ENCODE measurements at places on chromosomes 3 and 15.

GRCh38 chr15:44716983-44717602, 5.8 kb downstream of the B2M start:
- DNase-seq = no peak

DNA sequence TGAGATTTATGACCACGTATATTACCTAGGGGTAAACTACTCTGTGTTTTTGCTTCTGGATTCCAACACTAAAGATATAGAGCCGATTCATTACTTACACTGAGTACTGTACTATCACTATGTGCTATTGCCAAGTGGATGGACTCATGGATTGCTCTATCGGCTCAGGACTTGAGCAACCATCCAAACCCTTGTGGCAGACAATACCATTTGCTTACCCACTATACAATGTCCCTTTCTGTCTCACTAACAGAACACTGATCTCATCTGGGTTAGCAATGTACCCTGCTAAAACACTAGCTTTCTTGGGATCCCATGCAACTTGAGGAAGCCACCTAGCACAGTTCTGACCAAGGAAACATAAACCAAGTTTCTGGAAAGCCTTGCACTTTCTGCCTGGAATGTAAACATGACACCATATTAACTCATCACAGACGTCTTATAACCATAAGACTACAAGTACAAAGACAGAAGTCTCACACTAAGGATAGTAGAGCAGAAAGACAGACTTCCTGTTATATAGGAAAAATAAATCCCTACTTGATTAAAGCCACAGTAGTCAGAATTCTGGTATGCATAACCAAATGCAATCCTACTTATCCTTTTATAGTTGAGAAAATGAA, 38.6 kb downstream of the HACD2 start:
- DNase-seq = peak; percentile 42

DNA sequence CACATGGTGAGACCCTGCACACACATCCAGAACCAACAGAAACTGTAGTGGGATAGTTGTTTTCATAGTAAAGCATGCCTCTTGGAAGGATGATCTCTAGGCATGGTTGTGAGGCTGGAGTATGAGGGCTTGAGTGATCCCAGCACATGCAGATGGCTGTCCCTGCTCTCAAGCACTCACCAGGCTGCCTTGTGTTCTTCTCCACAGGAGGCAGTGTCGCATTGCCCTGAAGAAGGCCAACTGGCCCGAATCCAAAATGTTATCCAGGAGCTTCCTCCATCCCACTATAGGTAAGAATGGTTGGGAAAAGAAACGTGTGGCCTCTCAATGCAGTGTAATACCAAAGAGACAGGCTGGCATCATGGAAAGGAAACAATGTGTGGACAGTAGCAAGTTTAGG, 82.7 kb downstream of the TMEM39A start:
- no peak for DNase-seq

- no peak for DNase-seq
These were observed 7.6 kb downstream of the KLHL40 start for GRCh38 chr3:42692667-42693529.

- no peak for DNase-seq
These were observed 49.3 kb downstream of the HES1 start for GRCh38 chr3:194185221-194185620.

GRCh38 chr15:78739206-78739605, 72.1 kb downstream of the ADAMTS7 start:
- DNase-seq = no peak

DNA sequence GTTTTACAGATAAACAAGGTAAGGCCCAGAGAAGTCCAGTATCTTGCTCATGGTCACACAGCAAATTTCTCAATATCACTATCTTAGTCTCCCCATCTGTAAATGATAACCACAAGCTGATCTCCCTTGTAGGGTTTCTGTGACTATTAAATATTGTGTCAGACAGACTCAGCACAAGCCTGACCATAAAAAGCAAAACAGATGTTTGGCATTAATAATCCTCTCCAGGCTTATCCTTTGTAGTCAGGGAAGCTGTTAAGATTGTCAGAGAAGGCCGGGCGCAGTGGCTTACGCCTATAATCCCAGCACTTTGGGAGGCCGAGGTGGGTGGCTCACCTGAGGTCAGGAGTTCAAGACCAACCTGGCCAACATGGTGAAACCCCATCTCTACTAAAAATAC, 173.2 kb upstream of the PRICKLE2 start:
- peak; percentile 87 for DNase-seq

GRCh38 chr3:168251371-168251770, 155.6 kb upstream of the GOLIM4 start:
- DNase-seq = no peak

DNA sequence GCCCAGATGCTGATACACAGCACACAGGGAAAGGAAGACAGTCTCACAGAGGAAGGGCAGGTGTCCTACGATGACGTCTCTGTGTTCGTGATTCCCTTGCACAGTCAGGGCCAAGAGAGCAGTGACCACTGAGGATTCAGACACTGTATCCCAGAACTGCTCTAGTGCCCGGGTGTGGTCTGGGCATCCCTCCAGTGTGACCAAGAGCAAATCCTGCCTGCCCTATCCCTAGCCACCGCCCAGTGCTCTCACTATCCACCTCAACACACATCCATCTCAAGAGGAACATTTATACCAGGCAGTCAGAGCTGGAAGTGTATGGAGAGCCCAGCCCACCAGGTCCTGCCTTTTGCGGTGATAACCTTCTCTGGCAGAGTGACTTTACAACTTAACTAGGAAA, 4.1 kb downstream of the PPM1M start:
- no peak for DNase-seq

DNA sequence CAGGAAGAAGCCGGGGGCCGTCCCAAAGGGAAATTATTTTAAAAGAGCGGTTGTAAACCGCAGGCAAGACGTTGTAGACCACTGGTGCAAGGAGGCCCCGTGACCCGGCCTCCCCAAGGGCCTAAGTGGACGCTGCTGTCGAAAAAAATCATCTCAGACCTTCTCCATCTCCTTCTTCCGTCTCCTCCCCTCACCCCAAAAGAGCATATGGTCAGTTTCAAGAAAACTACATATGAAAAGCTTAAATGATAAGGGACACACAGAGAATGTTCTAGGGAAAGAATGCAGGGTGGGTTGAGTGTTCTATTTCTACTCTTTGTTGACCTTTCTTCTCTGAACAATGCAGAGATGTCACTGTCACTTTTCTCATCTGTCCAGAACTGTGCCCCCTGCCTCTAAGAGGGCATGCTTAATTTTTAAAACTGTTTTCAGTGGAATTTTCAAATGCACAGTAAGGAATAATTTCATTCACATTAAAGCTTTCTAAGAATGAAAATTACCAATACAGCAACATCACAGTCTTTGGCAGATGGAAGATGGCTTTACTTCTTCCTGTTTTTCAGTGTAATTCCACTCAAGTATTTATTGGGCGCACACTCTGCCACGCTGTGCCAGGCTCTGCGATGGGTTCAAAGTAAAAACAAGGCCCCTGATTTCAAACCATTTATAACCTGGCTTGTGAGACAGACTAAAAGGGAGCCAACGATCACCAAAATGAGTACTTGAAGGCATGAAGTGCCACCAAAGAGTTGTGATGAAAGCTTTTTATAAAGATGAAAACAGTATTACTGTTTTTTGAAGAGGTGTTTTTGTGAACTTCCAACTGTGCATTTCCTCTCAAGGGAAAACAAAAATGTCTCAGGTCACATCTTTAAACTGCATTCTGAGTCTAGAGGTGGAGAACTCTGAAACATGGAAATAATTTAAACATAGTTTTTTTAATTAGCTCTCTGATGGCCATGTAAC, 891 bp upstream of the TOP2B start:
- peak; percentile 16 for DNase-seq

DNA sequence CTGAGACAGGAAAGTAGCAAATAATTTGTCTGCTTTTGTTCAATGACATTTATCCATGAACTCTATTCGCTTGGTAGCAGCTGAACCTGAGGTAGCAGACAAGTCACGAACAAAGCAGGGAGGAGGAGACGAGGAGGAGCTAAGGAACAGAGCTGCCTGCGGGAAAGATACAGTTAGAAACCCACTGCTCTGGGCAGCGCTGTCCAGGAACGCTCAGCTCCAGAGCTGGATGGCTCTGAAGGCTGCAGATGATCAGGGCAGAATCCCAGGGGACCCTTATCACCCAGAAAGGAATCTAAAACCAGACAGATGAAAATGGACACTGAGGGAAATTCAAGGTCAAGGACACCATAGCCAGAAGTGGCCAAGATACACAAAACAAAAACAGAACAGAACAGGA, 257.8 kb downstream of the CD47 start:
- DNase-seq = no peak

DNA sequence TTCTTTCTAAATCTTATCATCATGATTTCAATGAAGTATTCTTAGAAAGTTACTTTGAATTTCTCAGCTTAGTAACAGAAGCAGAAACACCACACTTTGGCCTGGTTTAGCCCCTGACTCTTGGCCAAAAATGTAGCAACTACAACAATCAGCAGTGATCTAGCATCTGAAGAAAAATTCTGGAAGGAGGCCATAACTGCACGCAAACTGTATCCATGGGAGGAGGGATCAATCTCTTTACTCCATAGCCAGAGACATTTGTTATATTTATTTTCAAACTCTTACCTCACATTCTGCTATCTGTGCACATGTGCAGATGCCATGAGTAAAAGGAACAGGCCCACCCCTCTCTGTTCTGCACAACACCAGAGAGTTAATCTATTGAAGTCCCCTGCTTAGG, 251.0 kb upstream of the P2RY1 start:
- peak; percentile 25 for DNase-seq

DNA sequence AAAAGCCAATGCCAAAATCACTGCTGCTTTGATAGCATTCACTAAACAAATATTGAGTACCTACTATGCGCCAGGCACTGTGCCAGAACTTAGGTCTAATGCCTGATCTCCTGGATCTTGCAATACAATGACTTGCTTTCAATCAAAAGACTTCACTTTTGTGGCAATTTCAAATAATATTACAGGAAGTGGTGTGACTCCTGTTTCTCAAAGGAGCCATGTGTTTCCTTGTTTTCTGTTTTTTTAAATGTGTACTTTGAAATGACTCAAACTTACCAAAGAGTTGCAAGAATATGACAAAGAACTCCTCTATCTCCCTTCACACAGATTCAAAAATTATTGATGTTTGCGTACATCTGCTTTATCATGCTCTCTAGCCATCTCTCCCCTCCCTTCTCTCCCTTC, 18.3 kb downstream of the OSBPL10 start:
- DNase-seq = peak; percentile 55

- peak; percentile 62 for DNase-seq
These were observed 56.5 kb upstream of the FNDC3B start for GRCh38 chr3:171982828-171983227.

DNA sequence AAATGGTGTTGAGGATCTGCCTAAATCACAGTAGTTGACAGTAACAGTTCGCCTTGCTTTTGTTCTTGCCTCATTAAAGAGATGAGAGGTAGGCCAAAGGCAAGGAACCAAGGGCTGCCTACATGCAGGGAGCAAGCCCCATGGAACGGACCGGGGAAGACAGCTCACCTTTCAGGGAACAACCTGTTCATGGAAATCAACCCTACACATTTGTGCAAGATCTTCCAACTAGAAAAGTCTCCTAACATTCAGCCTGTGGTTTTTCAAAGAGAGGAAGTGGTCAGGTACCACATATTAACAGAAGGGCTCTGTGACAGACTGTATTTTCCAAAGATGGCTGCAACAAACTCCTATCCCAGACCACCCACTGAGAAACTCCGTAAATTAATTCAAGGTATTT, 1031.8 kb upstream of the NR2F2 start:
- DNase-seq = no peak

- DNase-seq = no peak
These were observed 410.3 kb upstream of the TBL1XR1 start for GRCh38 chr3:177607589-177607988.

GRCh38 chr3:25531971-25532370, 103.9 kb downstream of the RARB start:
- no peak for DNase-seq

GRCh38 chr3:32681811-32682210, 3.2 kb upstream of the CNOT10 start:
- no peak for DNase-seq

GRCh38 chr15:88610701-88611231, 10.4 kb upstream of the AEN start:
- DNase-seq = peak; percentile 36

DNA sequence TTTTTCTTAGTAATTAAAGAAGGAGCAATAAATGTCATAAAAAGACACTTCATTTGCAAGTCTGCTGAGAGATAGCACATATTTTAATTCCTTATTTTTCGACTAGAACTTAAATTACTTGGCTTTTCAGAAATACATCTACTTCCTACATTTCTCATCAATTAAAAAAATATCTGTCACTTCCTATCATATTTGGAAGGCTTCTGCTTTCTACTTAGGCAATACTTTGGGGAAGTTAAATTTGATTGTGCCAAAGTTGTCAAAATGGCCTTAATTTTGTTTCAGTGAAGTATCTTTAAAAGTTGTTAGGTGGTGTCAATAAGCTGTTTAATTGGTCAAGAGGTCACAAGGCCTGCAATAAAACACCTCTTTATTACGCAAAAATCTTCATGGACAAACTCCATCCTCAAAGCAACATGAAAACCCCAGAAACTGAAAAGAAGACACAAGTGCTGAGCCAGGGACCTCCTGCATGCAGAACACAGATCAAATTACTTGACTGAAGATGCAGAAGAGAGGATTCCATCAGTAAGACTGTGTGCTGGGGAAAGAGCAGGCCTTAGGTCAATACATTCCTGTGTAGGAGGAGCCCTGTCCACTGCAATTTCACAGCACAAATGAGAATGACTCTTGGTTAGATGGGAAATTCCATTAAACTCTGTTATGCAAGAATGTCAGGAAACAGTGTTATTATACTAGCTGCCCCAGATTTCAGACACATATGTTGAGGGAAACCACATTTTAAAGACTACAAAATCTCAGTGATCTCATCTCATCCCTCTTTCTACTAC, 48.0 kb upstream of the FSTL1 start:
- DNase-seq = peak; percentile 96

- no peak for DNase-seq
These were observed 502 bp downstream of the NR1D2 start for GRCh38 chr3:23945663-23945912.

GRCh38 chr3:119628390-119628789, 30.7 kb downstream of the PLA1A start:
- DNase-seq = no peak

DNA sequence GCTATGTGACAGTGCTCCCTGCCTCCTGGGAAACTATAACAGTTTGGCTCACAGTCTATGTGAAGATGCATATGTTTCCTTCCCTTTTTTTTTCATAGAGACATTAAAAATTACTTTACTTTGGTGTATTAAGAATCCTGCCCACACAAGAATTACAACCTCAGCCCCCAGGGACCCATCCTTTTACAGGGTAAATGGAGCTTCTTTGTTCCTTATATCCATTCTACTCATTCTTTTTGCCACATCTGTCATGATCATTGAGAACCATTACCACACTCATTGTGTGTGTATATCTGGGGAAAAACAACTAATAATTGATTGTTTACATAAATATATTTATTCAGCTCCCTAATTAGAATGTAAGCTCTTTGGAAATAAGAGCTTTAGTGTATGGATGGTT, 157.4 kb downstream of the SSR3 start:
- DNase-seq = no peak

GRCh38 chr3:168040607-168041208, 55.0 kb downstream of the GOLIM4 start:
- DNase-seq = peak; percentile 37

GRCh38 chr3:134917631-134918030, 122.6 kb downstream of the EPHB1 start:
- DNase-seq = peak; percentile 31

GRCh38 chr3:85535517-85535916, 576.7 kb downstream of the CADM2 start:
- DNase-seq = no peak

All from foreskin fibroblast (primary cell).